Activated T-helper 9 cell treated with anti-CD3 and anti-CD28 coated beads, Interleukin-2, amount 50 U/mL, for 16 hours (primary cell): ENCODE measurements at places on chromosomes 6 and 20.

DNA sequence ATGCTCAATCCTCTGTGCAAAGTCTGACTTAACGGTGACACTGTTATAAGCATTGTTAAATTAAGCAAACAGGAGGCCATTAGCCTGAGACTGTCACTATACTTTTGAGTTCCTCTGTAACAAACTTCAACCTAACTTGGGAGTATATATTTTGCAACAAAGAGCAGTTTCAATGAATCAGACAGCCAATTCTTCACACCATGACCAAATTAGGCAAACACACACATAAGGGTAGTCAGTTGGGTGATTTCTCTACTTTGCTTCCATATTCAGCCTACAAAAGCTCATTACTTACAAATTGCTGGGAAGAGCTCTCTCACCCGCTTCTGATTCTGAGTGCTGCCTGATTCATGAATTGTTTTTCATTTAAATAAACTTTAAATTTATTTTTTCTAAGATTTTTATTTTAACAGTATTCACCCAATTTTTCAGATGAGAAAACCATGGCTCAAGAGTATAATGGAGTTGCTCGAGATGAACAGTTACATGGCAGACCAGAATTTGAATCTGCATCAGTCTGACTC, 60.5 kb downstream of the HACE1 start:
- no peak for DNase-seq

DNA sequence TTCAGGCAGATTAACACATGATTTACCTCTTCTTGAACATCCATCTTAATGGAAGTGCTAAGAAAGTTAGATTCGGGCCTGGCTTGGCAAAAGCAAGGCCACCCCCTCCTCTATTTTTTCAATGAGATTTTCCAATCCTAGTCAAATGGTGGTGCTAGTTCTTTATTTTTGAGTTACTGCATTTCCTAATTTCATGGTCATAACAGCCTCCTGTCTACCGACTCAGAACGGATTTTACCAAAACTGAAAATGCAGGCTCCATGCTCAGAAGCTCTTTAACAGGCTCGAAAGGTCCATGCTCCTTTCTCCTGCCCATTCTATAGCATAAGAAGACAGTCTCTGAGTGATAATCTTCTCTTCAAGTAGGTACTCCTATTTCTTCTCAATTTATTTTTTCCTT, 117.2 kb upstream of the ESR1 start:
- no peak for DNase-seq

DNA sequence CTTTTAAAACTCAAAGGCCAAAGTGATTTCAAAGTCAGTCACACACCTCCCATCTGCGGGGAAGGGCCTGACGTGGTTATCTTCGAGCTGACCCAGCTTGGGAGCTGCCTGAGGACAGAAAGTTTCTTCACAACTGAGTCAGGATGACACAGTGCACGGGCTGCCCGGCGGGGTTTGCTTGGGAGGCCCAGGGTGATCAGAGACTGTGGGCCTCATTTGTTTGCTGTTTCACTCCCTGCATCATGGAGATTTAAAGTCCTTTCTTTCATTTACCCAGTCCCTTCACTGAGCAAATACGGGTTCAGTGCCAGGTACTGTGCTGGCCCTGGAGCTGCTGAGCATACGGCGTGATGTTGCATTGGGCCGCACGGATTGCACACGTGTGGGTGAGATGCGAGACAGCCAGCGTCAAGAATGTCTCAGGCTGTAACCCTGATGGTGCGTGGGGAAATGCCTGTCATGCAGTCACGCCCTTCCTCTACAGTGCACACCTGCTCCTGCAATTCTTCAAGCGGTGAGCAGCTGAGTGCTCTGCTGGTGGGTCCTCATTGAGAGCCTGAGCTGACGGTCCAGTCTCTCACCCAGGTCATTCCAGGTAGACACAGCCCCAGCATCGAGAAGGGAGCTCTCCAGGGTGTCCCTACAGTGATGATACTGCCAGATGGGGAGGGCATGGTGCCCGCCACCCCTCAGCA, 82.7 kb upstream of the PMEPA1 start:
- DNase-seq = no peak

- no peak for DNase-seq
These were observed 33.0 kb downstream of the CHRNA4 start for GRCh38 chr20:63328026-63328700.

DNA sequence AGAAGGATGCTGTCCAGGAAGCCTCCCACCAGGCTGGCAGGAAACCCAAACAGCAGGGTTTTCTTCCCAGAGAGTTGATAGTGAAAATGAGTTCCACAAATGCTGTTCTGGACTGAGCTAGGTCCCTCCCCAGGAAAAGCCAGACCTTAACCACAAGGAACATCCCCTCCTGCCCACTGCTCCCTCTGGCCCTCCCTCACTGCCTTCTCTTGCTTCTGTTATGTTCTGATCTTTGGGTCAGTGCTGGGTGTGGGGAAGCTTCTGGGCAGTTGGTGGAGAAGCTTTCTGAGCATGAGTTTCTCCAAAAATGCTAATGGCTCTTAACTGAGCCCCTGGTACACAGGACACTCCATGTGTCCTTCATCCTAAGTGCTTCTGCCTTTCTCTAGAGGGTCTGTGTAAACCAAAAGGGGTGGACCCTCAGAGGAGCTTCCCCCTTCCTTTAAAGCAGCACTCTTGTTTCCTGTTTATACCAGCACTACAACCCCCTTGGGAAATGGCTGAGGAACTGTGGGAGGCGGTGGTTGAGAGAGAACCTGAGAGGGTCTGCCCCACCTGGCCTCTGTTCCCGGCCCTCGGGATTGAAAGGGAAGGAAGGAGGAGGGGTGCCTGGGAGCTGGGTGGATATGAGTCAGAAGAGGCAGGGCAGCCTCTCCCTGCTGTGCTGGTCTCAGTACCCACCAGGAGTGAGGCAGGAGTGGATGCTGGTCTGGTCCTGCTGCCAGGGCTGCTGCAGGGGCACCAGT, 42.0 kb downstream of the CDS2 start:
- DNase-seq = no peak

DNA sequence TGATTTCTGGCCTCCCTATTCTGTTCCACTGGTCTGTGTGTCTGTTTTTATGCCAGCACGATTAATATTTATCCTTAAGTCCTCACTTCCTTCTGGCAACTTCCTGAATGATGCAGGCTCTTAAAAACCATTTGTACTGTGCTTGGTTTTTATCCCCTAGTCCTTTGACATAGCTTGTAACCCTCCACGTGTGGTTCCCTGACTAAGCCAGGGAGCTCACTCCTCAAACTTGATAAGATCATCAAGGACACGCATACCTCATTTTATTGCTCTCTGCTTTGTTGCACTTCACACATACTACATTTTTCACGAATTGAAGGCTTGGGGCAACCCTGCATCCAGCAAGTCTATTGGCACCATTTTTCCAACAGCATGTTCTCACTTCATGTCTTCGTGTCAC, 166.4 kb upstream of the UST start:
- no peak for DNase-seq

GRCh38 chr6:148427333-148427732, 84.7 kb downstream of the SASH1 start:
- no peak for DNase-seq

DNA sequence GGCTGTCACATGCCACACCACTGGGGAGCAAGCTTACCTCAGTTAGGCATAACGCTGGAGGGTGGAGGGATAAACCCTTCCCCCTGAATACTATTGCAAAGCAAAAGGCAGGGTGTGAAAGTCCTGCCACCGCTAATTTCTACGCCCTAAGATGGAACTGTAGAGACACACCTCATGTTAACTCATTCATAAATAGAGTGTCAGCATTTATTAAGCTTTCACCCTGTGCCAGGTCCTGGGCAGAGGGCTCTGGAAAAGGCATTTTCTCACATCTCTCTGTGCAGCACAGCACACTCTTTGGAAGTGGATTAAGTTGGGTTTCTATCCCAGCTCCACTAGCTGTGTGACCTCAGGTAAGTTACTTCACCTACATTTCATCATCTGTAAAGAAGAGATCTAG, 21.8 kb downstream of the TMEM14B start:
- DNase-seq = no peak

- DNase-seq = no peak
These were observed 31.9 kb downstream of the HUS1B start for GRCh38 chr6:624979-625378.

- DNase-seq = no peak
These were observed 24.2 kb downstream of the CGA start for GRCh38 chr6:87070741-87071140.

- DNase-seq = no peak
These were observed 58.1 kb upstream of the PLN start for GRCh38 chr6:118489990-118490389.
